ENCODE measurements at places on chromosomes 11 and 22. TPM values are rescaled to one million over a fixed set of nuclear protein-coding genes. Genes with fewer than 3 reads are reported as not detected.
A peak's percentile ranks its signal among the peaks of the same experiment; 100 is the strongest.

CRYBB3 gene
- polyA plus RNA-seq = not detected

CHRM4 gene
- not detected for polyA plus RNA-seq

PSMC3 gene
- 212 TPM for polyA plus RNA-seq

FIBIN gene
- 42.2 TPM for polyA plus RNA-seq

PHF21B gene
- not detected for polyA plus RNA-seq

PATE4 gene
- polyA plus RNA-seq = not detected

STIM1 gene
- 22.3 TPM for polyA plus RNA-seq

GRCh38 chr11:41788177-41788576, 328.7 kb upstream of the LRRC4C start:
- DNase-seq = no peak

- no peak for DNase-seq
Observed at GRCh38 chr22:50058061-50058905, at the start of gene TTLL8. Gene TTLL8 (minus strand): TSS chr22:50058298.

- DNase-seq = no peak
Observed at GRCh38 chr11:76671237-76671592, 668 bp upstream of the LRRC32 start.

DNA sequence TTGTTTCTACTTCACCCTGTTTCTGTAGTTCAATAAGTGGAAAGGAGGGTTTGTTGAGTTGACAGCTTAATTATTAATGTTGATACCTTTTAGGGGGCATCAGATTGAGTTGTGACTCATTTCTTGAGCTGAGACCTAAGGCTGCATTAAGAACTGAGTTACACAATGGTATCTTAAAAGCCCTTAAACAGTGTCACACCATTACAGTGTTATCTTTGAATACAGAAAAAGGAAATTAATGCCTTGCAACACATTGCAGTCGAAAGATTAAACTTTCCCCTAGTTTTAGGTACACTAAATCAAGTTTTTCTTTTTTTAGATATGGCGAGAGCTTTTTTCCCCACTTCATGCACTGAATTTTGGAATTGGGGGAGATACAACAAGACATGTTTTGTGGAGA, 16.7 kb downstream of the PAFAH1B2 start:
- no peak for DNase-seq

DNA sequence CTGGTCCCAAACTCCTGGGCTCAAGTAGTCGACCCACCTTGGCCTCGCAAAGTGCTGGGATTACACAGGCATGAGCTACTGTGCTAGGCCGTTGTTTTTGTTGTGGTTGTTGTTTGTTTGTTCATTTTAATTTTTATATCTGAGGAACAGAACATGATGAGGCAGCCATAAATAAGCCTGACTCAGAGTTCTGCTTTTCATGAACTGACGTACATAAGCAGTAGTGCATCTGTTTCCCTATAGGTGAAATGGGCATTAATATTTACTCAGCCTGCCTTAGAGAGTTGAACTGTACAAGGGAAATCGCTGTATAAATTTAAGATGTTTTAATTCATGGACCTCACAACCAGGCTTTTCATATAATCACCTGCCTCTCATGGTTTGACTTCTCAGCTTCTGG, 80.5 kb downstream of the PDHX start:
- DNase-seq = no peak

- DNase-seq = no peak
Observed at GRCh38 chr11:69159150-69159852, 3.6 kb downstream of the SMIM38 start.

GRCh38 chr11:118521892-118522311, 5.4 kb upstream of the TTC36 start:
- no peak for DNase-seq

DNA sequence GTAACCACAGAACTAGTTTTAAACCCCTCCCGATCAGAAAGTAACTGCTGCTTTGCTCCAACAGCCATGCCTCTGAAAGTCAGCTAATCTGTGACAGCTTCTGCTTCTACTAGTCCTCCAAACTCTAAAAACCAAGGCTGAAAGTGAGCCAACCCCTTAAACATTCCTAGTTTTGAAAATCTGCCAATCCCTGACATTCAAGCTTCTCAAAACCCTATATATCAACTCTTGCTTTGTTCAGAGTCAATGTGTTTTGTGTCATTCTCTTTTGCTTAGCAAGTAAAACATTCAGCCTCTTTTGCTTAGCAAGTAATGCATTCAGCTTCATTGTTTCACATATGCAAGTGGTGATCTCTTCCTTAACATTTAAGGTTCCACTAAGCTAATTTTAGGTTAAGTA, 56.9 kb downstream of the ATG16L2 start:
- no peak for DNase-seq

DNA sequence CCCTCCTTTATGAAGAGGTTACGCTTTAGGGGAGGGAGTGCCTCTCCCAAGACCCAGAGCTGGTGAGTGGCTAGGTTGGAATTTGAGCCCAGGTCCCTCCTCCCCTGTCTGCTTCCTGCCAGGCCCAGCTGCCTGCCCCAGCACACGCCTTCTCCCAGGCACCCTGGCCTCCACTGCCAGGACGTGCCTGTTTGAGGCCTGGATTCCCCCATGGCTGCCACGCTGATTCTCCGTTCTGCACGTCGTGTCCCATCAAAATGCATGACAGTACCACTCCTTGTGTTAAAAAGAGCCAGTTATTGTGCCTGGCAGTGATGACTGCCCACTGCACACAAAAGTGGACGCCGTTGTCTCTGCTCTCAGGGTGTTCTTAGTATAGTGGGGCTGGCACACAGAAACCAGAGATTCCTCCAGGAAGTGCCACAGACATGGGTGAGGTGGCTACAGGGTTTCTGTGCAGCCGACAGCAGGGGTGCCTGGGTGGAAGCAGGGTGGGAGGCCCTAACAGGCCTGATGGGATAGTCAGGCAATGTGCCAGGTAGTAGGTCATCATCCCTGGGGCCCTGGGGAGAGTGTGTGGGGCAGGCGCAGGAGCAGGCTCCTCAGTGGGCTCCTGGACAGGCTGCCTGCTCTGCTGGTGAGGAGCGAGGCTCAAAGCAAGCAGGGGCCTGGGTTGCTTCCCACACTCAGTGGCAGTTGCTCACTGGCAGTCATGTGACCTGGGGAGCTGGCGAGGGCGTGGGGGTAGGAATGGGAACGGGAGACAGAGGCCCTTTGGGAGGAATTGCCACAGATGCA, 24.2 kb downstream of the MED15 start:
- DNase-seq = peak; percentile 96

DNA sequence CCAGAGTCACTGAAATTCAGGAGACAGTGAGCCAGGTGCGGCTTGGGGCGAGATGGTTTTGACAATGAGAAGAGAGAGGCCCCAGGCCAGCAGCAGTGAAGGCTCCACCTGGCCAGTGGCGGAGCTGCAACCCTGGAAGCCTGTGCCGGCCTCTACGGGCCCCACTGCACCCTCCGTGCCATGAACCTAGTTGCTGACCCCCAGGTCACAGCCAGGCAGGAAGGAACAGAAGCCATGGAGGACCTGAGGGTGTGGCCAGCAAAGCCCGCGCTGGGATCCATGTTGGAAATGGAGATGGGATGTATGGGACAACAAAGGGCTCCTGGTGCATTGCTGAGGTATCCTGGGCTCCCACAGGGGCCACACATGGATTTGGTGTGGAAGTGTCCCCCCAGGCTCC, 1528.5 kb downstream of the BRD1 start:
- no peak for DNase-seq

DNA sequence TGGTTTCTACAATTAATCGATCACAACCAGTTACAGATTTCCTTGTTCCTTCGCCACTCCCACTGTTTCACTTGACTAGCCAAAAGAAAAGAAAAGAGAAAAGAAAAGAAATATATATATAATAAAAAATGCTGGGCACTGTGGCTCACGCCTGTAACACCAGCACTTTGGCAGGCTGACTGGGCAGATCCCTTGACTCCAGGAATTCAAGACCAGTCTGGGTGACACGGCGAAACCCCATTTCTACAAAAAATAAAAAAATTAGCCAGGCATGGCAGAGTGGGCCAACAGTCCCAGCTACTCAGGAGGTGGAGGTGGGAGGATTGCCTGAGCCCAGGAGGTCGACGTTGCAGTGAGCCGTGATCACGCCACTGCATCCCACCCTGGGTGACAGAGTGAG, 83.8 kb downstream of the NAT10 start:
- no peak for DNase-seq

DNA sequence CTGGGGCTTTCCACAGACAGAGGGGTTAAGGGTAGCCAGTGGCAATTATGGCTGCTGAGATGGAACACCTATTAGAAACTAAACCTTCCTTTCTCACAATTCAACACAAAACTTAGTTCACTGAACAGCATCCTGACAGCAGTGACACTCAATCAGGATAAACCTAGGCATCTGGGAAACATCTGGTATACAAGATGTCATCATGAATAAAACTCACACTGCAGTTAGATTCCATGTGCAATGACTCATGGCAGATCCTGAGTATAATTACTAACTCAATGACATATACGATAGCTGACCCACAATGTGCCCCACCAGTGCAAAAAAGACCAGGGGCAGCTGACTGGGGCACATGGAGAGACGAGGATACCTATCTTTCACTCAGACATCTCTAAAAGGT, 17.7 kb downstream of the RBFOX2 start:
- peak; percentile 90 for DNase-seq

DNA sequence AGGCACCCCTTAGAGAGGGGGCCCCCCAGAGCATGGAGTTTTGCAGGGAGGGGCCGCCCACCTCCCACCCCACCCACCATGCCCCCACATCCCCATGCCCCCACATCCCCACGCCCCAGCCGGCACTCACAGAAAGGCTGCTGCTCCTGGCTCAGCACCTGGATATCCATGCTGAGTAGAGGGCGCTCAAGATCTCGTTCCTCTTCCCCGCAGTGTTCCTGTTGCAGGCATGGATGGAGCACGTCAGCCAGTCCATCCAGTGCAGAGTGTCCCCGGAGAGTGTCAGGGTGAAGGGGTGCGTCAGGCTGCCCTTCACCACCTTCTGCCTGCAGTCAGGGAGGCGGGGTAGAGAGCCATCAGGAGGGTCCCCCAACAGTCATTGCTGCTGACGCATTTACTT, 156.2 kb downstream of the CRYBB2 start:
- no peak for DNase-seq

- DNase-seq = peak; percentile 67
Observed at GRCh38 chr11:72069200-72069599, 11.1 kb downstream of the NUMA1 start.

DNA sequence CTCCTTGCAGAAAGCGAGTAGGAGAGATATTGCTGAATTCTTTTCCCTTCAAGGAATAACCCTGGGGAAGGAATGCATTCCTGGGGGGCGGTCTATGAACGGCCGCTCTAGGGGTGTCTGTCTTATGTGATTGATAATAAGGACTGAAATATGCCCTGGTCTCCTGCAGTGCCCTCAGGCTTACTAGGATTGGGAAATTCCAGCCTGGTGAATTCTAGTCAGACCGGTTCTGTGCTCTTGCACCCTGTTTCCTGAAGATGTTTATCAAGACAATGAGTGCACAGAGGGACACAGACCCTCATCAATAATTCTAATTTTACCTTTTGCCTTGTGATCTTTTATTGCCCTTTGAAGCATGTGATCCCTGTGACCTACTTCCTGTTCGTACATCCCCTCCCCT, 140.7 kb downstream of the LUZP2 start:
- no peak for DNase-seq

DNA sequence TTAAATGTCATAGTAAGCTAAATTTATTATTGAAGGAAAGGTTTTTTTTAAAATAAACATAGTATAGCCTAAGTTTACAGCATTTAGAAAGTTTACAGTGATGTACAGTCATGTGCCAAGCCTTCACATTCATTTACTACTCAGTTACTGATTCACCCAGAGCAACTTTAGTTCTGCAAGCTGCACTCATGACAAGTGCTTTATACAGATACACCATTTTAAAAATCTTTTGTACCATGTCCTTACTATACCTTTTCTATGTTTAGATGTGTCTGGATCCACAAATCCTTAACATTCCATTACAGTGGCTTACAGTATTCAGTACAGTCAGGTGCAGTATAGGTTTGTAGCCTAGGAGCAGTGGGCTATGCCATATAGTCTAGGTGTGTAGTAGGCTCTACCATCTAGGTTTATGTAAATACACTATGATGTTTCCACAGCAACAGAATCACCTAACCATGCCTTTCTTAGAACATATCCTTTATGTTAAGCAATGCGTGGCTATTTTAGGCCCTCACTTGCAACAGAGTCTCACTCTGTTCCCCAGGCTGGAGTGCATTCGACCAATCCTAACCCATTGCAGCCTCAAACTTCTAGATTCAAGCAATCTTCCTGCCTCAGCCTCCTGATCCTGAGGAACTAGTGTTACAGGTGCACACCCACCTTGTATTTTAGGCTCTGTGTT, 79.5 kb upstream of the SLC25A18 start:
- DNase-seq = no peak

GRCh38 chr22:22927888-22928665, 40.5 kb downstream of the IGLL5 start:
- peak; percentile 17 for DNase-seq

GRCh38 chr22:27472975-27473374, 328.6 kb downstream of the MN1 start:
- no peak for DNase-seq

- peak; percentile 51 for DNase-seq
Observed at GRCh38 chr11:11989774-11990744, 18.4 kb downstream of the DKK3 start.

- DNase-seq = no peak
Observed at GRCh38 chr11:17013548-17014320, 480 bp downstream of the PLEKHA7 start.

- peak; percentile 59 for DNase-seq
Observed at GRCh38 chr11:19980957-19981669, 179.2 kb downstream of the DBX1 start.

DNA sequence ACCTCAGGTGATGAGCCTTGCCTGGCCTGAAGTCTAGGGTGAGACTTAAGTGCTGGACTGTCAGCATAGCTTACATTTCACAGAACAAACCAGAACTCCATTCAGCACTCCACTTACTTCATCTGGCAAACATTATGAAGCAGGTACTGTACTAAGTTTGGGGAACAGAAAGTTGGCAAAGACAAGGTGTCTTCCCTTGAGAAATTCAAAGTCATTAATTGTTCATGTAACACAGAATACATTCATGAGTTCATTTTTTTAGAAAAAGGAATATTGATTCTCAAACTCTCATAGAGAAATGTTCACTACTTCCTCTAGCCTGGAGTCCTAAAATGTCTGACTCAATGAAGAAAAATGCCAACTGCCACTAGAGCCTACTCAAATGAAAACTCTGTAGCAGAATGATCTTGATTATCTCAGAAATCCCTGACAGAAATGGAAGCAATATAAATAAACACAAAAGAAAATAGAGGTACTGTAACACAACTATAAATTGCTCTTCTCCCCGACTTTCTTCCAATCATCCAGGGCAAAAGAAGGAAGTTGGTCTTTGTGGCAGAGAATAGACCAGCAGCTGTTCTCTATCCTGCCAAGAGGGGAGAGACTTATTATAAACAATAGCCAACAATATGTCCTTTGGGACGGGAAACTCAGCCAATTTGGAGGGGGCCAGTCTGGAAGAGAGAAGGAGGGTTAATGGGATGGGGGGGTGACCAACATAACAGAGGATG, 129.2 kb upstream of the MTMR2 start:
- DNase-seq = peak; percentile 72

- peak; percentile 67 for DNase-seq
Observed at GRCh38 chr22:17742527-17742902, 31.8 kb downstream of the BID start.

Data from GM23248 (cell line).